ENCODE measurements at places on chromosomes 4 and X.

- no peaks in the 10 kb centered on the region for H3K27me3 ChIP-seq
- H3K36me3 ChIP-seq: no peaks in the 10 kb centered on the region
- no peak overlapping the region for H3K27ac ChIP-seq
- no peak for DNase-seq
Measured at GRCh38 chrX:16239211-16239610, 71.9 kb downstream of the MAGEB17 start.

GRCh38 chrX:5829060-5829459 is 399.6 kb downstream of the NLGN4X start:
- H3K27ac ChIP-seq: no peak overlapping the region
- no peaks in the 10 kb centered on the region for H3K27me3 ChIP-seq
- no peak for DNase-seq
- H3K4me1 ChIP-seq: no peaks in the 10 kb centered on the region
- H3K36me3 ChIP-seq: no peaks in the 10 kb centered on the region
- H3K4me3 ChIP-seq: no peak overlapping the region

GRCh38 chr4:117637347-117637746 is 396.9 kb upstream of the NDST3 start:
- H3K27me3 ChIP-seq: no peaks in the 10 kb centered on the region
- no peaks in the 10 kb centered on the region for H3K4me1 ChIP-seq
- no peak overlapping the region for H3K27ac ChIP-seq
- DNase-seq: no peak
- no peaks in the 10 kb centered on the region for H3K36me3 ChIP-seq

DNA sequence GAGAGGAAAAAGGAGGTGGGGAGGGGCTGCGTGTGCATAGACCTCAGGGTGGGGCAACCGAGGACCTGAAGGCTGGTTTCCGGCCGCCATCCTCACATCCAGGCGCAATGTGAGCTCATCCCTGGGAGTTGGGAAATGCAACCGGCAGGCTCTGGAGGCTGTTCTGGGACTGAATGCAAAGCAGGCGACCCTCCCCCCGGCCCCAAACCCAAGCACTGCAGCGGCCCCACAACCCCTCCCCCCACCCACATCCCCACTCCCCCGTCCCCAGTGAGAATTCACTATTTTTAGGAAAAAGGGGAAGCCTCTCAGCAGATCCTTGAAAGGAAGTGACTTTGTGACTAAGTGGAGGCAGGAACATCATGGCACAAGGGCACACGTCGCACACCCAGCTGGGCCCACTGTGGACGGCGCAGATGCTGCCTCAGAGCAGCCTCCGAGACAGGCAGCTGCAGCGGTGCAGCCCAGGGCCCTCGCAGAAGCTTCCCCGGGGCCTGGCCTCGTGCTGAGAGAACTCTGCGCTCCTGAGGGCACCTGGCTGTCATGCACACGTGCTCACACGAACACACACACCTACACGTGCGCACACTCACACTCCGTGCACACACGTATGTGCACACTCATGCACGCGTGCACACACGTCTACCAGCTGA is 1.3 kb upstream of the PDE6B start:
- H3K4me3 ChIP-seq: no peak overlapping the region
- H3K36me3 ChIP-seq: no peaks in the 10 kb centered on the region
- no peak for DNase-seq
- no peak overlapping the region for H3K27ac ChIP-seq
- no peaks in the 10 kb centered on the region for H3K4me1 ChIP-seq

GRCh38 chrX:30804462-30804861 is 84.6 kb downstream of the TAB3 start:
- no peaks in the 10 kb centered on the region for H3K27me3 ChIP-seq
- no peaks in the 10 kb centered on the region for H3K4me1 ChIP-seq
- DNase-seq: no peak
- H3K36me3 ChIP-seq: no peaks in the 10 kb centered on the region

DNA sequence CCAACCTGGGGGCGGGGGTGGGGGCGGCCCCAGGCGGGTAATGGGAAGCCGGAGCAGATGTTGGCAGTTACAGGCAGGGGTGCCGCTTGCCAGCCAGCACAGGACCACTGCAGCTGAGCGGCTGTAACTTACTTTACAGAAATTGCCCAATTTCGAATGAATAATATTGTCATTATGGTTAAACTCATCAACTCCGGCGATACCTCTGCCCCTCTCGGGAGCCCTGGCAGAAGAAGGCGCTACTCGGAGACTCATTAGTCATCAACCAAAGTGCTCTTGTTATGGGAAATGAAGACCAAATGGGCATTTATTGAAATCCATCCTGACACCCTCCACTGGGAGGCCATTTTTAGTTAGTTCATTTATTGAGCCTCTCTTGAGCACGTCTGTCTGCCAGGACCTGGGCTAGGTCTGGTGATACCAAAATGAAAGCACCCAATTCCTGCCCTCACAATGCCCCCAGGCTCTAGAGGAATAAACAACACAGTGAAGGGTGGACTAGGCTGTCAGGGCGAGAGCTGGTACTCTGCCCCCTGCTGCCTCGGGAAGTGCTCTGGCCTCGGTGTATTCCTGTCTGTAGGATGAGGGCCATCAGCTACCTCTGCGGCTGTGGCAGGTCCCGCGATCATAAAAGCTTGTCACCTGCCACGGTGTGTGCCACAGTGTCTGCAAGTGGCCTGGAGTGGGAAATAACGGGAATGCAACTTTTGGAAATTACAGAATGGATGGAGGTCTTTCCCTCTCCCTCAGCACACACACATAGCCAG is 159.1 kb upstream of the PSAPL1 start:
- H3K4me1 ChIP-seq: no peaks in the 10 kb centered on the region
- H3K27me3 ChIP-seq: peaks cover 6% of the 10 kb centered on the region
- no peak for DNase-seq
- H3K27ac ChIP-seq: no peak overlapping the region
- H3K4me3 ChIP-seq: no peak overlapping the region

DNA sequence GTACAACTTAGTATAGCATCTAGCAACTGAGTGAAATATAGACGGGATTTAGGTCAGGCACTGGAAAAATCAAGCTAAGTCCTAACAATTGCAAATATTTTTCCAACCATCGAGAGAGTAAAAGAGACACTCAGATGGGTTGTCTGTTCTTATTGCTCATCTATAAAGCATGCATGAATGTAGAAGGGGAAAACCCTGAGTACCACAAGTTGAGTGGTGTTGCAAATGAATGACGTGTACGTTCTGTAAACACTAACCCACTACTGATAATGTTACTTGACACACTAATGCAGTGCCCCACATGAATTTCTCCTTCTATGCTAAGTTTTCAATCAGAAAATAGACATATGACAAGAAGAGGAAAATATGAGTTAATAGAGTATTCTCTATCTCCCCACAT is 211.2 kb downstream of the COX18 start:
- H3K27me3 ChIP-seq: peaks cover 6% of the 10 kb centered on the region
- H3K36me3 ChIP-seq: no peaks in the 10 kb centered on the region
- no peak overlapping the region for H3K27ac ChIP-seq
- no peaks in the 10 kb centered on the region for H3K4me1 ChIP-seq

GRCh38 chr4:141540643-141541042 is 95.7 kb upstream of the IL15 start:
- H3K27me3 ChIP-seq: no peaks in the 10 kb centered on the region
- H3K36me3 ChIP-seq: no peaks in the 10 kb centered on the region
- no peak overlapping the region for H3K4me3 ChIP-seq
- H3K27ac ChIP-seq: no peak overlapping the region
- H3K4me1 ChIP-seq: no peaks in the 10 kb centered on the region
- no peak for DNase-seq

- no peak overlapping the region for H3K27ac ChIP-seq
- no peaks in the 10 kb centered on the region for H3K36me3 ChIP-seq
- no peak overlapping the region for H3K4me3 ChIP-seq
- H3K27me3 ChIP-seq: no peaks in the 10 kb centered on the region
- H3K4me1 ChIP-seq: no peaks in the 10 kb centered on the region
Measured at GRCh38 chr4:16704489-16704888, 194.0 kb downstream of the LDB2 start.

DNA sequence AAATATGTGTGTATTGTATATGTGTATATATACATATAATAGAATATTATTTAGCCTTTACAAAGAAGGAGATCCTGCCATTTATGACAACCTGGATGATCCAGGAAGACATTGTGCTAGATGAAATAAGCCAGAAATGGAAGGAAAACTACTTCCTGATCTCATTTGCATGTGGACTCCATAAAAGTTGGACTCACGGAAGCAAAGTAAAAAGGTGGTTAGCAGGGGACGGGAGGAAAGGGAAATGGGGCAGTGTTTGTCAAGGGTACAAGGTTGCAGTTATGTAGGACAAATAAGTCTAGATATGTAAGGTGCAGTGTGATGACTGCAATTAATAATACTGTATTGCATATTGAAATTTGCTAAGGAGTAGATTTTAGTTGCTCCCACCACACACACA is 331.1 kb upstream of the FSTL5 start:
- no peaks in the 10 kb centered on the region for H3K36me3 ChIP-seq
- H3K4me3 ChIP-seq: no peak overlapping the region
- H3K27me3 ChIP-seq: no peaks in the 10 kb centered on the region
- no peak for DNase-seq
- H3K27ac ChIP-seq: no peak overlapping the region

GRCh38 chr4:186819342-186820086 is 95.9 kb upstream of the FAT1 start:
- no peak for DNase-seq
- H3K27ac ChIP-seq: no peak overlapping the region
- H3K4me1 ChIP-seq: no peaks in the 10 kb centered on the region
- H3K27me3 ChIP-seq: no peaks in the 10 kb centered on the region
- no peaks in the 10 kb centered on the region for H3K36me3 ChIP-seq

GRCh38 chrX:153333821-153334653 is at the start of gene ZNF275:
Gene ZNF275 (plus strand): TSS chrX:153334153. CDS start chrX:153336680, 2,527 bp downstream.
- DNase-seq: peak; percentile 79
- peak within 1 kb of the TSS; percentile 85 for H3K4me3 ChIP-seq
- peaks cover 19% of the 10 kb centered on the region for H3K36me3 ChIP-seq
- no peaks in the 10 kb centered on the region for H3K27me3 ChIP-seq
- H3K4me1 ChIP-seq: peaks cover 39% of the 10 kb centered on the region
- peak within 1 kb of the TSS; percentile 64 for H3K27ac ChIP-seq

GRCh38 chr4:144179152-144179739 is 38.7 kb upstream of the GYPA start:
- no peak for DNase-seq
- H3K27ac ChIP-seq: no peak overlapping the region
- peaks cover 20% of the 10 kb centered on the region for H3K4me1 ChIP-seq
- H3K36me3 ChIP-seq: no peaks in the 10 kb centered on the region
- no peaks in the 10 kb centered on the region for H3K27me3 ChIP-seq
- no peak overlapping the region for H3K4me3 ChIP-seq

DNA sequence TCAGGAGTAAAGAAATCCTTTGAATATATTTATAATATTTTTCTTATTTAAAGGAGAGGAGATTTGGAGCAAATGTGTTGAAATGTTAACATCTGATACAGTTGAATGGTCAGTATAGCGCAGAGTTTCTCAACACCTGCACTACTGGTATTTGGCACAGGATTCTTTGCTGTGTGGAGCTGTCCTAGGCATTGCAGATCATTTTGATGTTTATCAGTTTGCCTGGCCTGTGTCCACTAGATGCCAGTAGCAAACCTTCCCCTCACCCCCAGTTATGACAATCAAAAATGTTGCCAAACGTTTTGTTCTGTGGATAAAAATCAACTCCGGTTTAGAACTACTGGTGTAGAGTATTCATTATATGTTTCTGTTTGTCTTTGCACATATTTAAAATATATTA is 765.3 kb upstream of the SLIT2 start:
- H3K36me3 ChIP-seq: no peaks in the 10 kb centered on the region
- H3K27me3 ChIP-seq: no peaks in the 10 kb centered on the region
- DNase-seq: no peak
- no peak overlapping the region for H3K4me3 ChIP-seq

- no peak for DNase-seq
- H3K27me3 ChIP-seq: no peaks in the 10 kb centered on the region
- no peaks in the 10 kb centered on the region for H3K4me1 ChIP-seq
- no peak overlapping the region for H3K4me3 ChIP-seq
- H3K27ac ChIP-seq: no peak overlapping the region
Measured at GRCh38 chr4:106627051-106627450, 258.5 kb upstream of the GIMD1 start.

- DNase-seq: no peak
- H3K36me3 ChIP-seq: no peaks in the 10 kb centered on the region
- no peak overlapping the region for H3K27ac ChIP-seq
- peaks cover 2% of the 10 kb centered on the region for H3K27me3 ChIP-seq
- no peaks in the 10 kb centered on the region for H3K4me1 ChIP-seq
Measured at GRCh38 chrX:153620576-153620975, 21.6 kb upstream of the CCNQ start.

GRCh38 chr4:73451404-73451803 is 15.4 kb downstream of the AFP start:
- no peak for DNase-seq
- no peak overlapping the region for H3K4me3 ChIP-seq
- no peaks in the 10 kb centered on the region for H3K36me3 ChIP-seq
- H3K27me3 ChIP-seq: peaks cover 7% of the 10 kb centered on the region
- no peak overlapping the region for H3K27ac ChIP-seq
- H3K4me1 ChIP-seq: no peaks in the 10 kb centered on the region

DNA sequence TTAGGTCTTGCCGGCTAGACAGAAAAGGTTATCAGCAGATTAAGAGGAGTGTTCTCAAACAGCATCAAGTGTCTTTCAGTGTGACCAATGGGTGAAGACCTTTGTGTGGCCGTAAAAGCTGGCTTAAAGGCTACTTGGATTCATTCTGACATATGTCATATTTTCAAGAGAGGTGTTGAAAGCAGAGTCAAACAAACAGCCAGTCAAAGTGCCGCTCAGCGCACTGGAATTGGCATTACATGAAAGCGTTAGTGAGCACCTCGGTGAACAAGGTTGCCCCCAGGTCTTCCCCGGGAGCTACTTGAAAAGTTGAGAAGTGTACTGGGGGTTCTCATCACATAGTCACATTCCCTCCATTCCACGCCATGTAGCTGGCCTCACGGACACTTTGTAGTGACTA is 148.9 kb downstream of the SOX3 start:
- no peak overlapping the region for H3K27ac ChIP-seq
- DNase-seq: no peak
- H3K4me3 ChIP-seq: no peak overlapping the region
- H3K27me3 ChIP-seq: no peaks in the 10 kb centered on the region

GRCh38 chrX:43436517-43436916 is 219.6 kb upstream of the MAOA start:
- H3K27me3 ChIP-seq: peaks cover 7% of the 10 kb centered on the region
- H3K27ac ChIP-seq: no peak overlapping the region
- H3K4me3 ChIP-seq: no peak overlapping the region
- H3K36me3 ChIP-seq: no peaks in the 10 kb centered on the region
- DNase-seq: no peak

DNA sequence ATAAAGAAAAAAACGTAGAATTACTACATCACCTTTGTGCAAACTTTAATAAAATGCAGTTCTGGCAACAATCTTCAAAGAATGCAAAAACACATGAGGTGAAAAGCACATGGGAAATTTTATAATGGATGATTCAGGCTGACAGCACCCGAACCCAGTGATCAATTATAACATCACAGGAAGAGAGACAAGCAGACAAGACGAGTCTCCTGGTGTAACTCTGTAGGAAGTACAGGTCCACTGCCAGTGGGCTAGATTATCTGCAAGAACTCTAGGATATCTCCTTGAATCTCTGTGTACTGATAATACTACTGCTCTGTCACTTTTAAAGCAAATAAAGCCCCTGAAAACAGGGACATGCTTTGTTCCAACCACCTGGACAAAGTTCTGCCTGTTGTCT is 58.9 kb upstream of the NXF3 start:
- H3K27me3 ChIP-seq: peaks cover 6% of the 10 kb centered on the region
- no peak for DNase-seq
- no peak overlapping the region for H3K4me3 ChIP-seq

GRCh38 chr4:113467581-113467980 is 294.0 kb downstream of the CAMK2D start:
- H3K36me3 ChIP-seq: peaks cover 46% of the 10 kb centered on the region
- peaks cover 25% of the 10 kb centered on the region for H3K4me1 ChIP-seq
- no peak for DNase-seq
- no peak overlapping the region for H3K27ac ChIP-seq
- no peaks in the 10 kb centered on the region for H3K27me3 ChIP-seq
